ENCODE measurements at places on chromosomes 3 and 15. TPM values are rescaled to one million over a fixed set of nuclear protein-coding genes. Genes with fewer than 3 reads are reported as not detected.
A peak's percentile ranks its signal among the peaks of the same experiment; 100 is the strongest.

Gene ZBED2
- 0.20 TPM for total RNA-seq

DNA sequence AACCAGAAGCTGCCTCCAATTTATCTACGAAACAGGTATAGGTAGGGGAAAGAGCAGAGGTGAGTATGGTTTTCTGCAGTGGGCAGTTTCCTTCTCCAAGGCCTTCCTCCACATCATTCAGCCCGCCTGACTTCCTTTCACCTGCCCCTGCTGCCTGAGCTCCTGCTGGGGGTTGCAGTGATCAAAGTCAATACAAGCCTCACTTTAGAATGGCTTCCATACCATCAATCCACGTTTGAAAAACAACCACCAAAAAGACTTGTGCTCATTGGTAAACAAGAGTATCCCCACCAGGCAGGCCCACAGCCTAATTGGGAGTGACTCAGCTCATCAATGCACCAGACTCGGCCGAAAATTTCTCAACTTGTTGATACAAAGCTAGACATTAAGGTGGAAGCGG is 159.9 kb downstream of the MAGI1 start:
- no peak for DNase-seq

Gene CFAP20DC
- total RNA-seq = 2.4 TPM

DNA sequence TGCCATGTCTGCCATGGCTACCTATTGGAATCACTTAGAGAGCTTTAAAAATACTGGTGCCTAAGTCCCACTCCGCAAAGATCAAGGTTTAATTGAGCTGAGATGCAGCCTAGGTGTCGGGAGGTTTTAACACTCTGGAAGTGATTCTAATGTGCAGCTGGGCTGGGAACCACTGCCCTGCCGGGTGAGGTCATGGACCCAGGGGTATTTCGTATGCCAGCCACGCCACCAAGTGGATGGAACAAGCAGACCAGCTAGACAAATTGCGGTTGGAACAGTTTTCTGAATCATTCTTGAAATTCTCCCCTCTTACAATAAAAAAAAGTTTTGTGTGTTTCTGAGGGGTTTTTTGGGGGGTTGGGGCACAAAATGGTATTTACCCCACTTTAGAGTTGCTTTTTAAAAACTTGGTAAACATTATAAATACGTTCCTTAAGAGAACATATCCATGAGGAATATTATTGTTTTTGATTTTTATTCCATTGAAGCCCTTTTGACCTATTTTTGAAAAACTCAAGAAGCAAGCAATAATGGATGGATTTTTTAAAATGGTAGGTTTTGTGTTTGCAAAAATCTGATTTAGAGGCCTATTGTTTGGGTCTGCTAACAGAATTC is 66.2 kb upstream of the CSTA start:
- peak; percentile 60 for DNase-seq

GRCh38 chr3:104596551-104596950 is 770.2 kb upstream of the ALCAM start:
- DNase-seq = peak; percentile 65

Measured in HT1080 (cell line).